Esophagus squamous epithelium (tissue), 5 donors: ENCODE measurements at places on chromosomes 12 and 14. TPM values are rescaled to one million over a fixed set of nuclear protein-coding genes. Genes with fewer than 3 reads are reported as not detected.

DNA sequence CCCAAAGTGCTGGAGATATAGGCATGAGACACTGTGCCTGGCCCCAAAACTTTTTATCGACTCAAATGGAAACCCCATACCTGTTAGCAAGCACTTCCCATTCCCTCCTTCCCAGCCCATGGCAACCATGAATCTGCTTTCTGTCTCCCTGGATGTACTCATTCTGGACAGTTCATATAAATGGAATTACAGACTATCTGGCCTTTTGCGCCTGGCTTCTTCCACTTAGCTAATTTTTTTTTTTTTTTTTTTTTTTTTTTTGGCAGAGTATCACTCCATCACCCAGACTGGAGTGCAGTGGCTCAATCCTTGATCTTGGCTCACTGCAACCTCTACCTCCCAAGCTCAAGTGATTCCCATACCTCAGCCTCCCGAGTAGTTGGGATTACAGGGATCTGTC is 134.5 kb upstream of the MED13L start:
- no peak for DNase-seq

DNA sequence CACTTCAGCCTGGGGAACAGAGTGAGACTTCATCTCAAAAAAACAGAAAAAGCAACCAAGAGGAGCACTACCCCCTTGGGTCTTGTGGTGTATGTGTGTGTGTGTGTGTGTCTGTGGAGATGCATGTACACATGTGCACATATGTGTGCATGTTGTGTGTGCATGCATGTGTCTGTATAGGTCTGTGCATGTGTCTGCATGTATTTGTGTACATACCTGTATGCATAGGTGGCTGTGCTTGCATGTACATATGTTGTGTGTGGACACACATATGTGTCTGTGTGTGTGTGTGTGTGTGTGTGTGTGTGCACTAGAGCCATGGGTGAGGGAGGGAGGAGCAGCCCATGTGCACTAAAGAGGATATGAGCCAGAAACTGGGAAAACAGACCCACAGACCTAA is 49.1 kb downstream of the ARL6IP4 start:
- DNase-seq = no peak

GRCh38 chr12:95755261-95755865 is 35.2 kb downstream of the NTN4 start:
- DNase-seq = no peak

The CLEC4A gene
- 2.1 TPM for total RNA-seq

- no peak for DNase-seq
These were observed 1.0 kb upstream of the SLC38A2 start for GRCh38 chr12:46373301-46374296.

GRCh38 chr14:103207388-103208072 is 84.3 kb downstream of the TNFAIP2 start:
- DNase-seq = no peak

The KRT79 gene
- total RNA-seq = not detected

The MYH6 gene
- not detected for total RNA-seq

- DNase-seq = no peak
These were observed 463.6 kb downstream of the TMEM117 start for GRCh38 chr12:44299524-44299923.

GRCh38 chr12:23893611-23894010 is 55.9 kb downstream of the SOX5 start:
- DNase-seq = no peak

DNA sequence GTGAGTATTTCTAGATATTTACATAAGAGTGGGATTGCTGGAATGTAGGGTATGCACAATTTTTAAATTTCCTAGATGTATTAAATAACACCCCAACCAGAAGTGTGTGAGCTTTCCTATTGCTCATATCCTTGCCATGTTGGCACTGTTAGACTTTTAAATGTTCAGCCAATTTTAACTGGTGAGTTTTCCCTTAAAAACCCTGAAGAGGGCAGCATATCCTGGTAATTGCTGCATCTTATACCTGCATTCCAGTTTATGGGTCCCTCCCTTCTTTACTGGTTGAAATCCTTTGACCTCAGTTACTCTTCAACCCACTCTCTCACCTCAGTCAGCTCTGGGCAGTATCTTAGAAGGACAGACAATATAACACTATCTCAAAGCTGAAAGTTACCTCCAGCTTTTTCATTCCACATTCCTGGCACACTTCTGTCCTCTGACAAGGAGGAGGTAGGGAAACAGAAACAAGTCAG is 270.6 kb downstream of the PAWR start:
- DNase-seq = no peak
